ENCODE measurements at places on chromosomes 5 and 9.

DNA sequence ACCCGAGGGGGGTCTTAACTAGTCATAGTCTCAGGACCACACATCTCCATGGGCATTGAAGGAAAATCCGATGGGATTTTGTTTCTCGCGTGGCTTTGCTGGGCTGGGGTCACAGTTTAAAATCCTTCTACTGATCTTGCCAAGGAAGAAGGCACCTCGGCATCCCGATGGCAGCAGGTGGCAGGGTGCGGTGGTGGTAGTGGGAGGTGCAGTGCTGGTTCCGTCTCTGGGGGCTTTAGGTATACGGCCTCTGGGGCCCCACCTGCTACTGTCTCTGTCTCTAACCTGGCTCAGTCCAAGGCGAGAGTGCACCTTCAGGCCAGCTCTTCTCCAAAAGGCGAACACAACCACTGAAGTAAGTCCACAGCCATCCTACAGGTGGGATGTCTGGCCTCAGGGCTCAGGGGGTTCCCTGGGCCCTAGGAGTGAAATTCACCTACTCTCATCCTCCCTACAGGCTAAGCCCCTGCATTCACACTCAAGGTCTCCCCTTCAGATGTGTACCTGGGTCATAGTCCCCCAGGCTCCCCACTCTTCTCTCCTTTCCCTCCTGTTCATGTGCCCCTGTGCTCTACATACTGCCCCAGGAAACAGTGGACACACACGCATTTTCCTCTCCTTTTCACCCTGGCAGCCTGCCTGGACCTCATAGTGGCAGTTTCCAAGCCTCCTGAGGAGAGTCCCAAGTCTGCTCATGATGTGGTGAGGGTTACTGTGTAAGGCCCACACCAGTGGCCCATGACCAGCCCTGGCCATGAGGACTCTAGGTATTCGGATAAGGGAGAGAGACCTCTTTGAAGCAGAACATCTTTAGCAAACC is 736 bp upstream of the FCN2 start:
- DNase-seq = no peak

DNA sequence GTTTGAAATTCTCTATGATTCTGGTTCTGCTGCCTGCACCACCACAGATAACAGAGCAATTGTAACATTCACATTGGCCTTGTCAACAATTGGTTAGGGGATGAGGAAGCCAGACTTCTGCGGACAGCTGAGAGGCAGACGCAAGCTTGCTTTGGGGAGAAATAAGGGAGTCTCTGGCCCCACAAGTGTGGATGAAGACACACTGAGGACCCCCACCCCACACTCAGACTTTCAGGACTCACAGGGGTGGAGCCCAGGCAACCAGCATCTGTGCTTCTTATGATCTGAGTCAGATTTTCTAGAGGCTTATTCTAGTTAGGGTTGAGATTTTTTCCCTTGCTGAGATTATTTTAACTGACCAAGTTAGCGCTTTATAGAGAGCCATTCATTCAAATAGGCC is 140.3 kb upstream of the IRX2 start:
- no peak for DNase-seq

DNA sequence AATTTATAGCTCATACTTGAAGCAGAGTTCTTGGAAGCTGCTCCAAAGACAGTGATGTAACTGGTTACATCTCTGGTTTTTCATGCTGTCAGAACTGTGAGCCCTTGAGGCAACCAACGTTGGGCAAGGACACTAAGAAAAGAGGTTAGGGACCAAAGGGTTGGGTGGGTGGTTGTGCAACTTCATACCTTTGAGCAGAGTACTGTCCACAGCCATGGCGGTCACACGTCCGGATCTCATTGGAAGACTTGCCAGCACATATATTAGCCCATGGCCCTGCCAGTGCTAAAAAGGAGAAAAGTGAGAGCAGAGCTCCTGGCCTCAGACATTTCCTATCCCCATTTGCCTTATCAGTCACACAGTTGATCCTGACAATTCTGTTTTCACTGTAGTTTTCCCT is 2.1 kb downstream of the LECT2 start:
- no peak for DNase-seq

DNA sequence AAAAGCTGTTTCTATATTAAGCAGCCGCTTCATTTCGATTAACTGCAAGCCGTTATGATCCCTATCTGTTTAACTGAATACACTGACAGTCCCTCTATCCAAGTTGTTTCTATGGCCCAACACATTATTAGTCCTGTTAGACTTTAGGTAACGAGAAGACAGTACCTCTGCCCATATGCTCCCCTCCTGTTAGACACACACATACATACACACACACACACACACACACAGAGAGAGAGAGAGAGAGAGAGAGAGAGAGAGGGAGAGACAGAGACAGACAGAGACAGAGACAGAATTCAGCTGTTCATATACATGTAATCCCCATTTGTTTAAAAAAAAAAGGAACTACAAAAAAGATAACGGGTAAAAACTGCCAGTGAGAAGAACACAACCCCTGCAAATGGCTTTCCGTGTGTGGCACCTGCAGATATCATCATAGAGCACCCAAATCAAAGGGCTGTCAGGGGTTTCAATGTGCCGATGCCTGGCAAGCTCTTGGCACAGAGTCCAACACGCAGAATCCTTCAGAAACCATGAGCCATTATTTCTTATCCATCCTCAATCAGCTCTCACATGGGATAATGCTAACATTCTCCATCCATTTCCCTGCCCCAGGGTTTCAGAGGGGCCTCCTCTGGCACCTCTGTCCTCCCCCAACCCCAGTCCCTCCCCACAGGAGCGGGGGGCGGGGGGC is 144.0 kb downstream of the MYO10 start:
- no peak for DNase-seq

- no peak for DNase-seq
Measured at GRCh38 chr5:151249281-151249680, 3.7 kb upstream of the GM2A start.

GRCh38 chr9:29209748-29210291 is 1636.5 kb upstream of the C9orf72 start:
- no peak for DNase-seq

DNA sequence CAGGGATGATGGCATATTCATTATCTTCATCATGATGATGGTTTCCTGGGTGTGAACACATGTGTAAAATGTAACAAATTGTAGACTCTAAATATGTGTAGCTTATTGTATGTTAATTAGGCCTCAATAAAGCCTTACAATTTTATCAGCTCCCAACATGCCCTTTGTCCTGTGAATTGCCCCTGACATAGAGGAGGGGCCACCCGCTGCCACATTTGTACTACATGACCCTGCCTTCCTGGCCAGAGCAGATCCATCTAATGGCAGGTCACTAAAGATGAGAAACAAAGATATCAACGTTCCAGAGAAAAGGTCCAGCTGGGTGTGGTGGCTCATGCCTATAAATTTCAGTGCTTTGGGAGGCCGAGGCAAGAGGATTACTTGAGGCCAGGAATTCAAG is 117.2 kb downstream of the CAAP1 start:
- no peak for DNase-seq

DNA sequence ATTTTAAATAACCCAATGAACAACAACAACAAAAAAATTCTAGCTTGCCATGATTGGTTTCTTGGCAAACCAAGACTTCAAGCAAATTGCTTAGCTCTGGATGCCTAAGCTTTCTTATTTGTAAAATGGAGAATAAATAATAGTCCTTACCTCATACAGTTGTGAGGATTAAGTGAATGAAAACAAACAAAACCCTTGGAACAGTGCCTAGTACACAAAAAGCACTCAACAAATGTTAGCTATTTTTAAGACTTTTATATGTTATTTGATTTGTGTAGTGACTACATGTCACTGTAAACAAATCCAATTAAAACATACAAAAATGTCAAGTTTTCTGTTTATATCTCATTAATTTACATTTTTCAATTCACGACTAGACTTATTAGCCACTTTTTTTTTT is 13.5 kb upstream of the HOMER1 start:
- DNase-seq = no peak

- DNase-seq = no peak
Measured at GRCh38 chr9:126956917-126957686, 42.5 kb downstream of the RALGPS1 start.

- DNase-seq = no peak
Measured at GRCh38 chr9:112396872-112397271, 17.0 kb downstream of the HSDL2 start.

GRCh38 chr5:135221187-135221473 is 177.9 kb downstream of the MACROH2A1 start:
- DNase-seq = no peak

DNA sequence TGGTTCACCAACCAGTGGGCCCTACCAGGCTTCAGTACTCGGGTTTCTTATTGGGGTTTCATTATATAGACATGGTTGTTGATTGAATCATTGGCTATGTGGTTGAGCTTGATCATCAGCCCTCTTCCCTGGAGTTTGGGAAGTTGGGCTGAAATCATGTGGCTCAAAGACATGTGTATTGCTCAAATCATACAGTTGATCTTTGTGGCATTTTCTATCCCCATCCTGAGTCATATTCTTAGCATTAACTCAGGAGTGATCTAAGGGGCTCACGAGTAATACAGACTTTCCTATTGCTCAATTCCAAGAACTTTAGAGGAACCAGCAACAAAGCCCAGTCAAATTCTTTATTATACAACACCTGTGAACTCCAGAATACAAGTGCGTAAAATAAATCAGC is 66.2 kb downstream of the SMC5 start:
- DNase-seq = no peak

DNA sequence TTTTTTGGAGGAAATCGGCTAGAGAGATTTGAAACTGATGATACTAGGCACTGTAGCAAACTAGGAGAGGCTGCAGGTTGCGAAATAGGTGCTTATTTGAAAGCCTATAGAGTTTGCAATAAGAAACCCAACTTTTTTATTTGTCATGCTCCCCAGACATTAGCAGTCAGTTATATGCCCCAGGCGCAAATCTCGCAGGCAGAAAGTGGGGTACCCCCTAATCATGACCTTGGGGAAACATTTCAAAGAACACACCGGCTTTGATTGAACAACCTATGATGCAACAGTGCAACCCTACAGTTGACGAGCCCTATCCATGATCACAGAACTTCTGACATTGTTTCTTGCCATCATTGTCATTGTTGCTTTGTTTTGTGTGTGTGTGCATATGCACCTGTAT is 510.5 kb downstream of the RAB3C start:
- DNase-seq = no peak

DNA sequence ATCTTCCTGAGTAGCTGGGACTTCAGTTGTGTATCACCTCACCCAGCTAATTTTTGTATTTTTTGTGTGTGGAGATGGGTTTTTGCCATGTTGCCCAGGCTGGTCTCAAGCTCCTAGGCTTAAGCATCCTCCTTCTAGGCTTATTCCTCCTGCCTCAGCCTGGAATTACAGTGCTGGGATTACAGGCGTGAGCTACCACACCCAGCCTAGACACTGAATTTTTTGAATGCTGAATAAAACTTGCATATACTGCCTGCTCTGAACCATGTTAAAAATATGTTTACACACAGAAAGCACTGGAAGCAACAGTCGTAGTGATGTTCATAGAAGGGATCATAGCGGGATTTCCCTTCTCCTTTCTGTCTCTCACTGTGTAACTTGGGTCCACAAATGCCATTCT is 121.3 kb upstream of the ICE1 start:
- no peak for DNase-seq

DNA sequence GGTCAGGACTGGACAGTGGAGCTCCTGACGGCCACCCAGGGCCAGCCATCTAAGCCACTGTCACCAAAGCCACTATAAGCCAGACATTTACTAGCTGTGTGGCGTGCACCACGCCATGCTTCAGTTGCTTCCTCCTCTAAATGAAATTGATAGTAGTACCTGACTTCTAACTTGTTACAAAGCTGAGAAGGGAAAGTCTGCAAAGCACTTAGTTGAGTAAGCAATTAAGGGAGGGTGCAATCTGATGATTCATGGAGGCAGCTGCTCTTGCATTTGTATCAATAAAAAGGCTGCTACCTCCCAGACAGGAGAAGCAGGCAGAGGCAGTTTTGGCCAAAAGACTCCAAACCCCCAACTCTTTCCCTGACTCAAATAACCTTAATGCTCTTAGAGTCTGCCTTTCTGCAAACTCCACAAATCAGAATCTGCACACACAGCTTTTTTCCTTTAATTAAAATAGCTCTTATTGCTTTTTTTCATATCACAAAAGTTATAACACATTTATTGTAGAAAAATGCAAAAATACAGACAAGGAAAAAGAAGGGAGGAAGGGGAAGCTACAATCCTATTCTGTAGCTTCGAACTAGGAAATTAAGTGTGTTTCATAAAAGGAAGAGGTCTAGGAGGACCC is 19.3 kb upstream of the RAPGEF1 start:
- DNase-seq = no peak

DNA sequence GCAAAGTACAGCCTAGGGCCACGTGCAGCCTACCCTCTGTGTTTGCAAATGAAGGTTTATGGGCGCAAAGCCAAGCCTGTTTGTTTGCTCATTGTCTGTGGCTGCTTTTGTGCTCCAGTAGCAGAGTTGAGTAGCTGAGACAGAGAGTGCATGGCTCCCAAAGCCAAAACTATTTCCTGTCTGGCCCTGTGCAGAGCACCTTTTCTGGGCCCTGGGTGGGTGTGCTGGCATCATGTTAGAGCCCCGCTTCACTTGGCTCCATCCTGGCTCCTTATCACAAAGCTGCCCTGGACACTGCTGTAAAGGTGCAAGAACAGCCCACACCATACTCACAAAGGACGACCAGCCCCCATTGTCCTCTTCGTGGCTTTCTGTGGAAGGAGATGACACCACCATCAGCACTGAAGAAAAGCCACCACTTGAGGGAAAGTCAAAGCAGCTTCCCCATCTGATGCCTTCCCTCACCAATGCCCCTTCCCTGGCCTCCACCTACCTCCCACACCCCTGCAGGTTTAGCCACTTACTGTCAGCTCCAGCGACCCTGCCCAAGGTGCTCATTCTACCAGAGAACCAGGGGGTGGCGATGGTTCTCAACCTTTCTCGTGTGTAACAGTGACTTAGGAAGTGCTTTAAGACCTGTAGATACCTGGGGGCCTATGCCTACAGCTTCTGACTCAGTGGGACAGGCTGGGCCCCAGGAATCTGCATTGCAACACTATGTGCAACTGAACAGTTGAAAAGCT is 23.4 kb downstream of the LCP2 start:
- no peak for DNase-seq

GRCh38 chr5:178394074-178394473 is 161.5 kb upstream of the PHYKPL start:
- DNase-seq = no peak

DNA sequence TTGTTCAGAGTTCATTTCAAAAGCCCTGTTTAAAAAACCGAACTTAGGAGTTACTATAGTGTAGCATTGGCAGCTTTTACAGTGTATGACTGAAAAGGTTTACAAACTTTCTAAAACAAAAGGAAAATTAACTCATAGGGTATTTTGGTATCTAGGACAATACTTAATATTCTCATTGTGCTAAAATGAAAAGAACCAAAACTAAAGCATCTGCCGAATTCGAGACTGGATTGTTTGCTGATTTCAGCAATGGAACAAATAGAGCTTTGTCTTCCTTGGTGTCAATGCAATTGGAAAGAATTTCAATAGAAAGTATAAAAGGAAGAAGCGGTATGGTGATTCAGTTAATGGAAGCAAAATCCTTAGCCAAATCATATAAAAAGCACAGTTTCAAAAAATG is 254.1 kb downstream of the SLF1 start:
- no peak for DNase-seq

GRCh38 chr5:115594128-115595047 is 7.9 kb downstream of the TICAM2 start:
- no peak for DNase-seq

- DNase-seq = no peak
Measured at GRCh38 chr9:110996436-110997220, 41.6 kb downstream of the LPAR1 start.

All from T-helper 1 cell (primary cell).